ENCODE measurements at places on chromosomes 12 and 14. TPM values are rescaled to one million over a fixed set of nuclear protein-coding genes. Genes with fewer than 3 reads are reported as not detected.

Gene ERBB3
- 206 TPM for total RNA-seq

Gene CMA1
- total RNA-seq, result 1.3 TPM

Gene PCED1B
- total RNA-seq, result 2.1 TPM

DNA sequence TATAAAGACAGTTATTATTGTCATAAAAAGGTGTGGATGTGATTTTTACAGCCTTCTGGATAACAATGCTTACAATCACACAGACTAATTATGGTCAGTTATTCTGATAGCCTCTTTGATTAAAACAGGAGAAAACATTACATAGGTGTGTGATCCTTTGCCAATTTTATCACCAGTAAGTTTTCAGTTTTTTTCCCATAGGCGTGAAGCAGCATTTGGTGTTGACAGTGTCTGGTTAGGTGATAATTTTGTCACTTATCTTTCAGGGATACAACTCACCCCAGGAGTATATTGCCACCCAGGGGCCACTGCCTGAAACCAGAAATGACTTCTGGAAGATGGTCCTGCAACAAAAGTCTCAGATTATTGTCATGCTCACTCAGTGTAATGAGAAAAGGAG is 208.8 kb downstream of the EPS8 start:
- peak; percentile 52 for DNase-seq

DNA sequence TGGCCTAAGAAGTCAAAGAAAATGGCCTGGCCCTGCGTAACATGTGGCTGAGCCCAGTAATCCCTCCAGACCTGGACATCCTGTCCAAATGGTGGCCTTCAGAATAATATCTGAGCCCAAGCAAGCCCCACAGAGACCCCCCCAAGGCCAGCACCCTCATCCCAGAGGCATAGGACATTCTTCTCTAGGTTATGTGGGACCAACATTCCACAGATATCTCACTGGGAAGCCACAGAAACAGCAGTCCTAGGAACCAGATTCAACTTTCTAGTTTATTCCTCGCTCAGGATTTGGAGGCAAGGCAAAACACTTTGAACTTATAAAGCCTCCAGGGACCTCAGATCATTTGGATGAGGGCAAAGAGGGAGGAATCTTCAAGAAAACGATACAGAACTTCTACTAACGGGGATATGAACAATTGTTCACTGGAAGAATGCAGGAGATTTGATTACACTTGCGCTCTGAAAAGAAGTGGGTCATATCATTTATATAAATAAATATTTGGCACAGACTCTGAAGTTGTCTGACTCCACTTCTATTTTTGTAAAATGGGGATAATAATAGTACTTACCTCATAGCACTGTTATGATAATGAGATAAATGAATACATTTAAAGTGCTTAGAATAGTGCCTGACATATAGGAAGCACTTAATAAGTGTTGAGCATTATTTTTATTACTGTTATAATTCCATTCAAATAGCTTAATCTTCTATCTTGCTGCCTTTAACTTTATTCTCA is 171.5 kb downstream of the NUAK1 start:
- no peak for DNase-seq

DNA sequence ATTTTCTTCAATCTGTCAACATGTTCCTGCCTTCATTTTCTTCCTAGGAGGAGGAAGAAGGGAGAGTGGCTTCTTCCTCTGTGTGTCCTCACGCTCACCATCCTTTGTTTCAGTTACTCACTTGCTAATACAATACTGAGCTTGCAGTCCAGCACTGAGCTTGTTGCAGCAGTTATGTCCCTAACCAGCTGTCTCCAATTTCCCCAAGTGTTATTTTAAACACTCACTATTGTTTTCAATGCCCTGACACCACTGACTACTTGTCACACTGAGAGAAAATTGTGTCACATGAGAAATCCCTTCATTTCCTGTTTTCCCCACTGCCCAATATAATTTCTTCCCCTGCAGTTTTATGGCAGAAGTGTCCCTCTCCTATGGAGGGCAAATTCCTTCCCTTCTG is 53.4 kb downstream of the HSD17B6 start:
- no peak for DNase-seq

DNA sequence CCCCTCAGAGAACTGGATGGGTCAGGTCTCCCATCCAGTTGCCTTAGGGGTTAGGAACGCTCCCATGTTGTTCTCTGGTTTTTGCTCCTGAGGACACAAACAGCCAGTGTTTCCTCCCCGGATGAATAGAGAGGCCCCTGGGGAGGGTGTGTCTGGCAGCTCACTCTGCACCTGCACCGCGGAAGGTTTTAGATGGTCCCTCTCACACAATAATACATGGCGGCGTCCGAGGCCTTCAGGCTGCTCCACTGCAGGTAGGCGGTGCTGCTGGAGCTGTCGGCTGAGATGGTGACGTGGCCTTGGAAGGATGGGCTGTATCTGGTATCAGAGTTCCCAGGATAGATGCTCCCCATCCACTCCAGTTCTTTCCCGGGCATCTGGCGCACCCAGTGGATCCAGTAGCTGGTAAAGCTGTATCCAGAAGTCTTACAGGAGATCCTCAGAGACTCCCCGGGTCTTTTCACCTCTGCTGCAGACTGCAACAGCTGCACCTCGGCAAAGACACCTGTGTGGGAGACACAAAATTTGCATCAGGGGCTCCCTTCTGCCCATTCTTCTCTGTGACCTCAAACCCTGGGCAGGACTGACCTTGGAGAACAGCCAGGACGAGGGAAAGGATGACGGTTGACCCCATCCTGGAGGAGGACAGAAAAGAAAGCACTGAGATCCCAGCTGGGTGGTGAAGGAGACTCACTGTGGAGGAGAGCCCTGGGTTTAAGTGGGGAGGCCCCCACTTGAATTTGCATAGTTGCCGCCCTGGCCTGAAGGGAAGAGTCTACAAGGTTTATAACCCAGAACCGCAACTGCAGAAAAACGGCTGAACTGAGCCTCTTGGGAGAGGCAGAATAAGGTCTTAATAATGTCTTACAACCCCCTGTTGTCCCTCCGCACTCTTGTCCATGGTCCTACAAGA is 1324.8 kb downstream of the TMEM121 start:
- DNase-seq, result no peak

- DNase-seq, result no peak
These were observed 269.2 kb upstream of the PRKD1 start for GRCh38 chr14:30196861-30197260.

GRCh38 chr14:39381366-39381765 is 50.9 kb downstream of the FBXO33 start:
- DNase-seq, result no peak

DNA sequence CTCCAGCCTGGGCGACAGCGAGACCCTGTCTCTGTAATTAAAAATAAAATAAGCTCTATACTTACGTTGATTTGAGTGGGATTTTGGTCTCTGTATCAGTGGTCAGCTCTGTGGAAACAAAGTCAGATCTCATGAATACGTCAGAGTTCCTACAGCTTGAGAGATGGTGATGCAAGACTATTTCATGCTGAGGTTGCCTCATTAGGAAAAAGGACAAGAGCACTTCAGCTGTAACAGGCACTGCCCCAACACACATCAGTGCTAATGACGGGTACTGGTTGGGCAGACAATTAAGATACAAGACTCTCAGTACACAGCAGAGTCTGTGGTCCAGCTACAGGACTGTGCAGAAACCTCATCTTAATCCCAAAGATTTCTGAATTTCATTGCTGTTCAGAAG is 246.4 kb upstream of the AMIGO2 start:
- no peak for DNase-seq

- peak; percentile 53 for DNase-seq
These were observed 907 bp upstream of the EFS start for GRCh38 chr14:23365732-23366425.

- DNase-seq, result no peak
These were observed 27.0 kb upstream of the OS9 start for GRCh38 chr12:57666897-57667296.

DNA sequence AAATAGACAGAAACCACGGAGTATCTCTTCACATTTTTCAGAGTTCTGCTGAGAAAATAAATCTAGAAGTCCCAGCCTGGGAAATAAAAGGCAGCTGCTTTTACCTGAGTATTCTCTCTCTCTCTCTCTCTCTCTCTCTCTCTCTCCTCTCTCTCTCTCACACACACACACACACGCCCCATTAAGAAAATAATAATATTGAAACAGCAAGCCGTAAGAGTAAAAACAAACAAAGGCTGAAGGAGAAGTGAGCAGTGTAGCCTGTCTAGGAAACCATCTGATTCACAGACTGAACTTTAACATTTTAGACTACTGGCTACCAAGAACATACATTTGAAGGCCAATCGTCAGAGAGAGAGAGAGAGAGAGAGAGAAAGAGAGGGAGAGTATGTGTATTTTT is 8.4 kb downstream of the PTHLH start:
- no peak for DNase-seq

- DNase-seq, result no peak
These were observed 161.7 kb upstream of the PLEKHA5 start for GRCh38 chr12:18967814-18968213.

DNA sequence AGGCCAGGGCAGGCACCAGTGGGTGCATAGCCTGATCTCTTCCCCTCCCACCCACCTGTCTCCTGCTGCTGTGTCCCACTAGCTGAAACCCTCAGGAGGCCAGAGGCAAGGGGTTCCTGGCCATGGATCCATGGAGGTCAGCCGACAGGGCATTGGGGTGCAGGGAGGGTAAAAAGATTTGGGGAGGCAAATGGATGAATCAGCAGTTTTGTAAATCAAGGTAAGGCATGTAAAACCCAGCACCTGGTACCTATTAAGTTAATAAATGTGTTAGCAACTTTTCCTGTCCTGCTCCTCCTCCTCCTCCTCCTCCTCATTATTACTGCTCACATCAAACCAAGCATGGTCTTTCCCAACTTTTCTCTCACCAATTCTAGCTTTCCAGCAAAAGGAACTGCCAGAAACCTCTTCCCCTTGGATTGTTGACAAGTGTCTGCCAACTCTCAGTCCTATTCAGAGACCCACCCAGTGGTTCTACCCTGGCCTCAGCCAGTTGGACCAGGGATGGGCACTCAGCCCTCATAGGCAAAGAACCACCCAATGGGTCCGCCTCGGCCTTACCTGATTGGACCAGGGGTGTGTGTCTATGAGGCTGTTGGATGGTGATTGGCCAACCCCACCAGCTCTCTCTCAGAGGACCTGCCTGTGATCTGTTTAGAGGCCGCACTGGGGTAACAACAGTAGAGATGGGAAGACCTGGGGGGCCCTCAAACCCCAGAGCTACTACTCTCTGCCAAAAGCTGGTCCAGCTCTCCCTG is 155.7 kb upstream of the GSC start:
- no peak for DNase-seq

DNA sequence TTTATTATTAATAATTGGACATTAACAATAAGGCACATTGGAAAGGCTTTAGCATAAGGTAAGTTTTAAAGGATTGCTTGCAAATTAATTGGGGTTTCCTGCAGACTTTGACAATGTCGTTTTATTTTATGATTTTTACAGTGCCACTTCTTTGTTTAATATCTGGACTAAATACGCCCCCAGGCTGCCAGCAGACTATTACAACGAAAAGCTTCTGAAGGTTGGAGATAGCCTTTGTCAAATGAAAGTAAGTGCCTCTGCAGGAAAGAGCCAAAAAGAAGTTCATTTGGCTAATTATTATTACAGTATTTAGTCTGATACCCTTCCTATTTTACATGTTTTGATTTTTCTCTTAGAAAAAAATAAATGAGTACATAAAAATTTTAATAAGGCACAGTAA is 11.3 kb downstream of the CFAP54 start:
- DNase-seq, result no peak

- DNase-seq, result no peak
These were observed 18.2 kb upstream of the FIGNL2 start for GRCh38 chr12:51866762-51867161.

GRCh38 chr14:36518586-36519430 is 1.2 kb downstream of the NKX2-1 start:
- no peak for DNase-seq

Data from colonic mucosa (tissue), 4 donors.